Type B pancreatic cell (in vitro differentiated cells): ENCODE measurements at places on chromosomes 6 and 20. TPM values are rescaled to one million over a fixed set of nuclear protein-coding genes. Genes with fewer than 3 reads are reported as not detected.

Gene FNDC1
- 0.14 and 1.7 TPM in 2 replicates for total RNA-seq

Gene TAGAP
- 0.22 and 0.43 TPM in 2 replicates for total RNA-seq

Gene KHDRBS2
- total RNA-seq = 3.5 and 3.9 TPM in 2 replicates

Gene EPHA7
- total RNA-seq = 22.7 and 48.9 TPM in 2 replicates

Gene FABP7
- total RNA-seq = 1.2 and 7.6 TPM in 2 replicates

Gene PLCB4
- total RNA-seq = 8.7 and 21.2 TPM in 2 replicates

Gene CAP2
- 6.1 and 9.3 TPM in 2 replicates for total RNA-seq

Gene CNR1
- 2.4 and 3.5 TPM in 2 replicates for total RNA-seq

GRCh38 chr20:36144336-36144735, 10.2 kb upstream of the EPB41L1 start:
- DNase-seq = no peak

GRCh38 chr6:131029626-131030297, 33.3 kb downstream of the EPB41L2 start:
- no peak for DNase-seq

DNA sequence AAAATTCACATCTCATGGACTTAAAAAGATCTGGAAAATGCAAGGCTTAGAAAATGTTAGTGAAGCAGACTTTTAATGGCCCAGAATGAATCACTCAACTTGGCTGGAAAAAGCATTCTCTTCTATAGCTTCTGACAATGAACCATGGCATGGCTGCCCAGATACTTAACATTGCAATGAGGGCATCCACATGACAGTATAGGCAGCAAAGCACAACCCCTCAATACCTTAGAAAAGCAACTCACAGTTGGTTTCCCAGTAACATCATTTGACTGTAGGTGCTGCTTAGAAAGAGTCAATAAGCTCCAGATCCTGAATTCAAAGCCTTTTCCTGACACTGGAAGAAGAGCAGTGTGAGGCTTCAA, 155.8 kb downstream of the EYA4 start:
- DNase-seq = no peak

DNA sequence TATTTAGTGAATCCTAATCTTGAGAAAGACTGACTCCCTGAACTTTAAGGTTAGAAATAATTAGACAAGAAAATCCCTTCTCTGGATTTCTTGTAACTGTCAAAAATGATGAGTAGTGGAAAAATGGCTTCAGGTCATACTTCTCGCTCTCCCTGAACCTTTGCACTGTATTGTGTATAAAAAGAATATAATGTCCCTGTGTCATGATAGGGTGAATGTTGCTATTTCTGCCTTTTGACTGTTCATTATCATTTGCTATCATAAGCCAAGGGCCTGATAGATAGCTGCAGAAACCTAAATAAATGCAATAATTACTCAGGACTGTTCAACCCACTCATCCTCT, 39.3 kb downstream of the ALDH8A1 start:
- DNase-seq = no peak

DNA sequence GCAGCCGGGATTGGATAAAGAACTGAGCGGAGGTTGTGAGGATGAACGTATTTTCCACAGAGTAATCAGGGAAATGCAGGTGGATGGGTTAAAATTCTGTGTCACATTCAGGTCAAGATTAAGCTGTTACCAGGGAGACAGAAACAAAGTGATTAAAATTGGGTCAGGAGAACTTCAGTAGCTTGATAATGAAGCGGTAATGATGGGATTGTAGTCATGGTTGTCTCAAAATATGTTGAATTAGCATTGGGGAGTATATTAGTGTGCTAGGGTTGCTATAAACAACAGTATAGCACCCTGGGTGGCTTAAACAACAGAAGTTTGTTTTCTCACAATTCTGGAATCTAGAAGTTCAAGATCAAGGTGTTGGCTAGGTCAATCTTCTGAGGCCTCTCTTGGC, 155.5 kb downstream of the GJA1 start:
- DNase-seq = no peak

GRCh38 chr6:111248789-111249188, 161.5 kb downstream of the SLC16A10 start:
- DNase-seq = no peak

- no peak for DNase-seq
Measured at GRCh38 chr6:3309391-3310050, 50.8 kb downstream of the PSMG4 start.

DNA sequence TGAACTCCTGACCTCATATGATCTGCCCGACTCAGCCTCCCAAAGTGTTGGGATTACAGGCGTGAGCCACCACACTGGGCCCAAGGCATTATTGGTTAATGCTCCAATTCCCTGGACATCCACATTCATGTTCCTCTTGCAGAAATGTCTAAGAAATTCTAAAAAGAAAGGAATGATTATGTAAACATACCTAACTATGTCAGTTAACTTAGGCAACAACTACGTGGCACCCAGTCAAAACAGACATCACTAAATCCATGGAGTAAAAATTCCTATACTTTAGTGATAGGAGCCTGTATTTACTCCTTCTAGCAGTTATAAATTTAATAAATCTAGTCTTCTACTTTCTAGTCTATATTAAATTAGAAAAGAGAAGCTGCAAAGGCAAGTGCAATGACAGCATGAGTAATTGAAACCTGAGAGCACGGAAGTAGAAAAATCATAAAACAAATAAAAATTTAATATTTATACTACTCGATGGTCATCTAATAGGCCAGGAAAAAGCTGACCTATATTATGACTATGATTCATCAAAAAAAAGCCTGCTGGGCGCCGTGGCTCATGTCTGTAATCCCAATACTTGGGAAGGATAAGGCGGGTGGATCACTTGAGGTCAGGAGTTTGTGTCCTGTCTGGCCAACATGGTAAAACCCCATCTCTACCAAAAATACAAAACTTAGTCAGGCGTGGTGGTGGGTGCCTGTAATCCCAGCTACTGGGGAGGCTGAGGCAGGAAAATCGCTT, 4.2 kb downstream of the AHI1 start:
- no peak for DNase-seq

- no peak for DNase-seq
Measured at GRCh38 chr6:39173270-39173669, 56.0 kb downstream of the KCNK5 start.

DNA sequence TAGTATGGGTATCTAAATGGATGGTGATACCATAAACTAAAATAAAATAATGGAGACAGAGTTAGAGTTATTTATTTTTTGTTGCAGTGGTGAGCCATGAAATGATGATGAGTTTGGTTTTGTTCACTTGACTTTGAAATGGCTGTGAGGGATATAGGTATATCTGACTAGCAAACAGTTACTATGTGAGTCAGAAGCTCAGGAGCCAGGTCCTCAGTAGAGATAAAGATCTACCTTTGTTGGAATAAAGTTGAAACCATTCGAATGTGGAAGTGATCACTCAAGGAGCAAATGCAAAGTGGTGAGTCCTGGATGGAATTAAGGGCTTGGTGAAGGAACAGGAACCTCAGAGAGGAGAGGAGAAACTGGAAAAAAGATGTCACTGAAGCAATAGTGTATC, 86.0 kb upstream of the TPD52L1 start:
- no peak for DNase-seq

GRCh38 chr6:109015176-109015575, 79.5 kb downstream of the SESN1 start:
- no peak for DNase-seq

DNA sequence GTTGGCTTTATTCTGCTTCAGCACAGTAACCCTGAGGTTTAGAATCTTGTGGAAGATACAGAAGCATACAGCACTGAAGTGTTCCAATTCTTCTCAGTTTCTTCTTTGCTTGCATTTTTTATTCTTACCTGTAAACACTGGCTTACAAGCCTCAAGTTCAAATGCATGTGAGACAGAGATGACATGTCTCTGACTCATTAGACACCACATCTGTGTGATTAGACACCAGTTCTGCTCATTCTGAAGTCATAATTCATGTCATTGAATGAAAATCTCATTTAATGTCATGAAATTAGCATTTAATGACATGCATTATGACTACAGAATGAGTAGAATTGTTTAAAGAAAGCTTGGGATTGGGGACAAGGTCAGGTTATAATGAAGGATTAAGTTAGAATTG, 5.8 kb downstream of the GZF1 start:
- DNase-seq = no peak

DNA sequence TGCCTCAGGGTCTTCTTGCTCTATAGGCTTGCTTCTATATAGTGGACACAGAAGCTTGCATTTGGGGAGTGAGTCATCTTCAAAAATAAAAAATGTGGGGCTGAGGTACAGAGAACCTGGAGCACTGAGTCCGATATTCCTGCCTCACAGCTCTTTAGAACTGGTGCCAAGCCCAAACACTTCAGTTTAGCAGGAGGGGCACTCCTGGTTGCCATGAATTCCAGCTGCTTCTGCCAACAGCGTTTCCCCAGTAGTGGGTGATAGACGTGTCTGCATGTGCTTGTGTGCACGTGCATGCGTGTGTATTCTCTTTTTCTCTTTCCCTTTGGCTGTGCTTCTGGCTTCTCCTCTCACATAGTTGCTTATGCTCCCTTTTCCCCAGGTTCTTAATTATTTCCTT, 11.9 kb downstream of the DNPH1 start:
- no peak for DNase-seq

DNA sequence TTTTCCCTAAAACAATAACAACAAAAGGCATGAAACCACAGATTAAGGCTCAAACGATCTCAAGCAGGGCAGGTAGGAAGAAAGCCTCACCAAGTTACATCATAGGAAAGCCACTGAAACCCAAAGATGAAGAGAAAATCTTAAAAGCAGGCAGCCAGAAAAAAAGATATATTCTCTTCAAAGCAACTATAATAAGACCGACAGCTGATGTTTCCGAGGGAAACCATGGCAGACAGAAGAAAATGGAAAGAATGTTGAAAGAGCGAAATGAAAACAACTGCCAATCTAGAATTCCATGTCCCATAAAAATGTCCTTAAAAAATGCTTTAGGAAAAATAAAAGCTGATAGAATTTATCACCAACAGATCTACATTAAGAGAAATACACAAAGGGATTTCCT, 161.5 kb upstream of the THBS2 start:
- DNase-seq = no peak
